ENCODE measurements at places on chromosomes 4 and X.

- DNase-seq: peak; percentile 84
These were observed 641.4 kb downstream of the ZNF674 start for GRCh38 chrX:45903781-45904201.

DNA sequence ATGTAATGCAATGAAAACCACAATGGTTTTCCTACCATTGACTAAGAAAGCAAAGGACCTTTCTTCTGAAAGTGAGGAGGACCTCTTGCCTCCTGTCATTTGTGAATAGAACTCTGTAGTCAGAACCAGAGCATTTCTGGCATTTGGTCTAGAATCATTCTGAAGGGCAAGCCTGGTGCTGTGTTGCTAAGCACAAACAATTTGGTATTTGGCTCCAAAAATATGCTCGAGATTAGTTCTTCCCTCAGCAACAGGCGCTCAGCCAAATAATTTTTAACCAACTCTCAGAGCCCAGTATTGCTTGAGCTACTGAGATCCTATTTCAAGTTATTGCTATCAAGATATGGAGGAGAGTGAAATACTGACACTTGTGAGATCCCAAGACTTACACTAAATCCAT is 71.0 kb downstream of the SNCA start:
- no peak for DNase-seq

DNA sequence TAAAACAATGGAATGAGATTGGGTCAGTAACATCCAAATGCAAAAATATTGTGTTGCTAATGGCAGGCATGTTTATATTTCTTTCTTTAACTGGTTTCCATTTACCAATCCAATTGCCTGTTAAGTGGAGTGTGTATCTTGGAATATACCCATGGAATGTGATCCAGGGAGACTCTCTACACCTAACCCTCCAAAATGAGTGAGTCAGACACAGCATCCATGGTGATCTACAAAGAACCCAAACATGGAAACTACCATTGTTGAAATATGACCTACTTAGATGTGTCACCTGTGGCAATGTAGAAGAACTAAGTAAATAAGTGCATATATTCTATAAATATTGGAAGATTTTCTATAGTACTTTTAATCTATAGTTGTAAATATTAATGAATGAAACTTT is 110.3 kb downstream of the AREG start:
- peak; percentile 85 for DNase-seq

- DNase-seq: no peak
These were observed 211.3 kb downstream of the ARHGAP10 start for GRCh38 chr4:147943159-147943638.

DNA sequence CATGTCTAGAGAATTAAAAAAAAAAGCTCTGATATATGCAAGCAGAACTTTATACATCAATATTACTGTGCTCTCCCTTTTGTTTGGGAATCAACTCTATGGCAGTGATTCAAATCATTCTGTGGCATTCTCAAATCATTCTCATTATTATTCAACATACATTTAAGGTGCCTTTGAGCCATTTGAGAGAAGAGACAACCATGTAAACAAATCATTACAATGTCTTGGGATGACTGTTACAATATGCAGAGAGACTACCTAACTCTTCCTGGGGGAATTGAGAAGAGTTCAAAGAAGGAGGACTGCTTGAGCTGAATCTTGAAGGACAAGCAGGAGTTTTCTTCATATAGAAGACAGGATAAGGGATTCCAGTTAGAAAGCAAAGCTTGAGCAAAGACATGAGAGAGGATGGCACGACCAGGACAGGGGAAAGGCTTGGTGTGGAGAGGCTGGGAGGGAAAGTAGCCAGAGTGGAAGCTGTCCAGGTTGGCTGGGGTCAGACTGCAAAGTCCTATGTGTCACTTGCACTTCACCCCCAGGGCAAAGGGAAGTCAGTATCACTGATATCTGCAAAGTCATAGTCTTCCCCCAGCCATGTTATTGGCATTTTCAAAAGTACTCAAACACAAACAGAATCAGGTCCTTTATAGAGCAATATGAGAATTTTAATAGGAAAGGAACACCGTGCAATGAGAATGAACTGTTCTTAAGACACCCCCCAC is 9.0 kb downstream of the SEC24D start:
- no peak for DNase-seq

GRCh38 chr4:185004562-185005218 is 13.6 kb upstream of the HELT start:
- DNase-seq: peak; percentile 45

GRCh38 chrX:75229774-75230173 is 44.1 kb upstream of the UPRT start:
- no peak for DNase-seq

GRCh38 chrX:37509349-37509748 is 62.1 kb upstream of the LANCL3 start:
- no peak for DNase-seq

- no peak for DNase-seq
These were observed 111.1 kb downstream of the SLC4A4 start for GRCh38 chr4:71449878-71450277.

GRCh38 chrX:70129816-70130215 is 3.4 kb upstream of the IGBP1 start:
- DNase-seq: no peak

GRCh38 chr4:154566639-154567204 is 3.9 kb downstream of the FGB start:
- DNase-seq: no peak

- DNase-seq: no peak
These were observed 68.5 kb upstream of the HMX1 start for GRCh38 chr4:8939840-8940742.

- no peak for DNase-seq
These were observed 156.8 kb downstream of the GRXCR1 start for GRCh38 chr4:43049326-43049725.

GRCh38 chr4:47381172-47381571 is 82.3 kb downstream of the COMMD8 start:
- no peak for DNase-seq

DNA sequence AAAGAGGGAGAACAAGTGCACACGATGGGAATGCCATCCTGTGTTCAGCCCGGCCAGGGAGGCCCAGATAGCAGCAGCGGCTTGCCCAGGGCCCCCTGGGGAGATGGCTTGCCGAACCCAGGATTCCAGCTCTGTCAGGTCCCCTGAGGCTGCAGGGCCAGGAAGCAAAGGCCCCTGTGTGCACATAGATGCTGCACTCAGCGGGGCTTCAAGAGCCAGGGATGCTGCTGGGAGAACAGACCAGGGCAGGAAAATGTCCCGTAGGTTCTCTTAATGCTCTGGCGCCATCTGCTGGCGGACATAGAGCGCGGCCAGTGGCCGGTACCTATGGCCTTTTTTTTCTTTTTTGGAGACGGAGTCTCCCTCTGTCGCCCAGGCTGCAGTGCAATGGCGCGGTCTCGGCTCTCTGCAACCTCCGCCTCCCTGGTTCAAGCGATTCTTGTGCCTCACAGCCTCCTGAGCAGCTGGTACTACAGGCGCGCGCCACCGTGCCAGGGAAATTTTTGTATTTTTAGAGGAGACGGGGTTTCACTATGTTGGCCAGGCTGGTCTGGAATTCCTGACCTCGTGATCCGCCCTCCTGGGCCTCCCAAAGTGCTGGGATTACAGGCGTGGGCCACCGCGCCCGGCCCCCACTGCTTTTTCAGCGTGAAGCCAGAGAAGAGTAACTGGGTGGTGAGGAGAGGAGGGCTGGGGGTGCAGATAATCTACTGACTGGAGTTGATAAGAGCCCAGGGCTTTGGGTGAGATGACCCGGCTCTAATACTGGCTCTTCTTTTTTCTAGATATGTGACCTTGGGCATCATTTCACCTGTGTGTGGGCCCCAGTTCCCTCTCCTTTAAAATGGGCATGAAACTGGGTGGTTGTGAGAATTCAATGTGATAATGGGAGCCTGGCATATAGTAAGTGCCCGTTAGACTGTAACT is 22.5 kb downstream of the MED28 start:
- DNase-seq: peak; percentile 42

DNA sequence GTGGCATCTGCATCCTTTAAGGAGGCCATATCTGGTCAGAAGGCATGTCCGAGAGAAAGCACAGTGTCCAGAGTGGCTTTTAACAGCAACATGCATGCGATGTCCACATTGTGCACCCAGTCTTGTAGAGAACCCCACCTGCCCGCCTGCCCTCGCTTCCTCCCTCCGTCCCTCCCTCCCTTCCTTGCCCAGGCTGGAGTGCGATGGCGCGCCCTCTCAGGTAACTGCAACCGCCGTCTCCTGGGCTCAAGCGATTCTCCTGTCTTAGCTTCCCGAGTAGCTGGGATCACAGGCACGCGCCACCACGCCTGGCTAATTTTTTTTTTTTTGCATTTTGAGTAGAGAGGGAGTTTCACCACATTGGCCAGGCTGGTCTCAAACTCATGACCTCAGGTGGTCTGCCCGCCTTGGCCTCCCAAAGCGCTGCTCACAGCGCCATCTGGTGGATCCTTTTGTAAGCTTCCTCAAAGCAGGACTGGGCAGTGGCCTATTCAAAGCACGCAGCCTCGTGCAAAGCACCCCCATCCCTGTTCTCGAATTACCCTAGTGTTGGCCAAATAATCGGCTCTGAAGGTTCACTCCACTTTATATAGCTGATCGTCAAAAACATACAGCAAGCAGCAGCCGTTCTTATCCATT is 15.0 kb downstream of the BRCC3 start:
- no peak for DNase-seq

DNA sequence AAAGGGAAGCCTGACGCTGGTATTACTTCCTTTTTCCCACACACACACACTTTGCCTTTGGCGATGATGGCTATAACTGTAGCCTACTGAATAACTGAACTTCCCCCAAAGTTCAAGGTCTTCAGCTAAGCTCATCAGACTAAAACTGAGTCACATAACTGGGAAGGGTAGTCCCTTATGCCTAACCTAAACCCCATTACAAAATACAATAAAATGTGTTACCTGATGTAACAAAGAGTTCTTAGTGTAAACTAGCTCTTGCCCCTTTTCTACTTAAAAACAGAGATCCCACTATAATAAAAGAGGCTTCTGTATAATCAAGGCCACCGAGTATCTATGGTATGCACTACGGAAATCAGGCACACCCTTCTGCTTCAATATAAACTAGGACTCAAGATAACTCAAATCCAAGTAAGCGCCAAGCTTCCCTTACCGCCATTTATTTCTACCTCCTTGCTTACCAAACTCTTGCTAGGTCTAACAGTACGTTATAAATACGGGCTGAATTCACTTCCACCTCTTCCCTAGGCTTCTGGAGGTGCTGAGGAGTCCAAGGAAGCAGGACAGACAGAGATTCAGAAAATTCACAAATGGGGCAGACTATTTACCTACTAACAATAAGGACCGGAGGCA is 2.4 kb downstream of the OTUD4 start:
- DNase-seq: no peak

- DNase-seq: no peak
These were observed 826.6 kb upstream of the SLIT2 start for GRCh38 chr4:19425146-19425545.

DNA sequence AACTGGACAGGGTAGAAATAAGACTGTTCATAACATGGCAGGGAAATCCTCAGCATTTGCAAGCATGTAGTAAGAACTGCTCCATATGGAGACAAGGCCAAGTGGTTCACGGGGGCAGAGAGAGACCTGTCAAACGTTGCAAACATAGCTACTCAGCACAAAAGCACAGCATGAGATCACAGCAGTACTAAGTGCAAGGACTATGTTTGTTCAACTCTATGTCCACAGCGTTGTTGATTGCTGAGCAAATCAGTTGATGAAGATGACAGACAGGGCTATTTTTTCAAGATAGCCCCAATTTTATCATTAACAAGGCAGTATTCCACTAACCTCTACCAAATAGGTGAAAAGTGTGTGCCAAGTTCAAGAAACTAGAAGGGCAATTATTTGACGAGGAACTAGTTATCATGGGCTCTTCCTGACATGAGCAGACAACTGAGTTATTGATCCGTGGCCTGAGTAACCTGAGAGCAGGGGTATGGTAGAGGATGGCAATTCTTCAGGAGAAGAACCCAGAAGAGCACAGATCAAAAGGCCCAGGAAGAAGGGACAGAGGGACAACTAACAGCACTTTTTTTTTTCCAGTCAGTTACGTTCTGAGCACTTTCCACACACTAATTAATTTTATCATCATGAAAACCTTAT is 57.4 kb downstream of the SPOCK3 start:
- DNase-seq: peak; percentile 0

DNA sequence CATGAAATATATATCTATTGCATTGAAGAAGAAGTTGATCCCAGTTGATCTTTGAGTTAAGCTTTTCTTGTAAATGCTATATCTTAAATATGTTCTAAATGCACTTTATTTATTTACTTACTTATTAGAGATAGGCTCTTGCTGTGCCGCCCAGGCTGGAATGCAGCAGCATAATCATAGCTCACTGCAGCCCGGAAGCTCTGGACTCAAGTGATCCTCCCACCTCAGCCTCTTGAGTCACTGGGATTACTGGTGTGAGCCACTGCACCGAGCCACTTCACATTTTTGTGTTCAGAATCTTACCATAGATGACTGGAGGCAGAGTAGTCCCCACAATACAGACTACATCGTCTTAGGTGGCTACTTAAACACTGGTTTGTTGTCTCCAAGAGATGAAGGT is 324.3 kb upstream of the SLIT2 start:
- no peak for DNase-seq

- DNase-seq: no peak
These were observed 271.1 kb upstream of the ZFP42 start for GRCh38 chr4:187724456-187724855.

GRCh38 chr4:119525771-119526712 is 102.6 kb downstream of the PDE5A start:
- DNase-seq: no peak

GRCh38 chrX:34426334-34426733 is 230.8 kb downstream of the TMEM47 start:
- no peak for DNase-seq

DNA sequence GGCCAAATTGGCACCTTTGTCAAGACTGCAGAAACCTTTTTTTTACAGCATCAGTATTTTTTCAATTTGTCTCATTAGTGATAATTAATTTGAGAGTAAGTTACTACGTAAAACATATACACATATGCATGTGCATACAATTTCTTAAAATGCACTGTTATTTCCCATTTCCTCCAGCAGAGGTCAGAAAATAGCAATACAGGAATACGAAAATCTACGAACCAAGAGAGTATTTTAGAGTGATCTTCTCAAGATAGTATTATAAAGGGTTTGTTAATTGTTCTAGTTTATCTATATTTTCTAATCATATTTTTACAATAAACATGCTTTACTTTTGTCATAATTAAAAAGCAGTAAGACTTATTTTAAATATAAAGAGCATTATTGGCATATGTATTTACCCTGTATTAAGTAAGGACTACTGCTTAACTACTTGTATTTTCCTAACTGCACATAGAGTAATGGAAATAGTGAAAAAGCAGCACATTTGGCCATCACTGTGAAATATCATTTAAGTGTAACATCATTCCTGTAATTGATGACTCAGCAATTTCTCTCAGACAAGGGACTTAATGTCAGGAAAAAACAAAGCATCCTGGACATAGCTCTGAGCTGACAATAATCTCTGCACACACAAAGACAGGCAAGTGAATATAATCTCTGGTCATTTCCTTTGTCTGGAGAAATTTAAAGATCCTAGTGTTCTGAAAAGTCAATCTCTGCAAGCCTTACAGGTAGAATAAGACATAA is 45.6 kb downstream of the MAOB start:
- DNase-seq: no peak

GRCh38 chr4:70303090-70303489 is 31.7 kb upstream of the CABS1 start:
- no peak for DNase-seq

All from NCI-H2029 (cell line).